Stimulated activated CD4-positive, alpha-beta T cell treated with anti-CD3 and anti-CD28 coated beads, Interleukin-2, amount 100 ng/mL, for 24 hours (primary cell): ENCODE measurements at places on chromosomes 6 and 20.

GRCh38 chr6:152575161-152575560 is 62.0 kb downstream of the SYNE1 start:
- no peak for DNase-seq

DNA sequence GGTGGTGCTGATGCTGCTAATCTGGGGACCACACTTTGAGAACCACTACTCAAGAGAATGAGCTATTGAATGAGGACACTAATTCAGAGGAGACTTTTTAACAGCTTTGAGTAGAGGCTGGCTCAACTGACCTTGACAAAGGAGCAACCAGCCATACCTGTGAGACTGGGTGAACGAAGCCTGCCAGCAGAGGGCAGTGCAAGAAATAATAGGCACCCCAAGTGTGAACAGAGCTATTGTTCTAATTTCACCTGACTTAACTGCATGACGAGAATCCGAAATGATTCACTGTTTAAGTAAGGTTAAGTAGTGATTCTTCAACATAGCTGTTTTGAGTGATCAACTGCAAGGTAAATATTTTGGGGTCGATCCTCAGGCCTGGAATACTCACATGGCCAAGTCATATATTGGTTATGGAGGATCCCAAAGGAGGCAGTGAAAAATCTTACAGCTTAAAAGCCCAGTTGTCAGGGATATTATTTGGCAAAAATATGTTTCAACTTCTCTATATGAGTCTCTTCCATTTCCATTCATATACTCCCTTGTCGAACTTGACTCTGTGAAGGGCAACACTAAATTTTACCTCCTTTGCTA is 550.5 kb upstream of the MARCKS start:
- DNase-seq, result peak; percentile 51

DNA sequence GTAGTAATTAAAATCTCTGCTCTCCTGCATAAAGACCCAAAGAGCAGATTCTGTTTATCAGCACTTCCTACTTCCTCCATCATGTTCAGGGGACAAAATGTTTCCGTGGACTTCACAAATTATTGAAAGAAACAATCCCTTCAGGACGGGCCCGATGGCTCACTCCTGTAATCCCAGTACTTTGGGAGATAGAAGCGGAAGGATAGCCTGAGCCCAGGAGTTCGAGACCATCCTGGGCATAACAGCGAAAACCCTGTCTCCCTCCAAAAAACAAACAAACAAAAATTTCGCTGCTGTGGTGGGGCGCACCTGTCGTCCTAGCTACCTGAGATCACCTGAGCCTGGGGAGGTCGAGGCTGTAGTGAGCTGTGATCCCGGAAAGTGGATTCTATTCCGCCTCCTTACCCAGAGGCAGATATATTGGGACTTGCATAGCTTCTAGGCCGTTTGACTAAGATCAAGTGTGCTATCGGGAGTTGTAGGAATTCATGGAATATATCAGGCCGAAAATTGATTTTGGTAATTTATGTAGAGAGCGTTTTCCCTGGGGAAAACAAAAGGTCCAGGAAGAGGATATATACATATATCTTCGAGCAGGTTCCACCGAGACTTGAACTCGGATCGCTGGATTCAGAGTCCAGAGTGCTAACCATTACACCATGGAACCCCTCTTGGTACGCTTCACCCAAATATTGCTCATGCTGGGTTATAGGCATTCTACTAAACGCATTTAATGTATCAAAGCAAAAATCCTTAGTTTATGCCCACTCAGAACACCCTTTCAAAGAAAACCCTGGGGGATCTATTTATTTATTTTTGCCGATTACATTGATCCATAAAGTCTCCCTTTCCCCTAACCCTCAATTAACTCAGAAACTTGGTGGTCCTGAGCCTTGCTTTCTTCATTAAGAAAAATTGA is 74.5 kb upstream of the ZNF184 start:
- peak; percentile 60 for DNase-seq

DNA sequence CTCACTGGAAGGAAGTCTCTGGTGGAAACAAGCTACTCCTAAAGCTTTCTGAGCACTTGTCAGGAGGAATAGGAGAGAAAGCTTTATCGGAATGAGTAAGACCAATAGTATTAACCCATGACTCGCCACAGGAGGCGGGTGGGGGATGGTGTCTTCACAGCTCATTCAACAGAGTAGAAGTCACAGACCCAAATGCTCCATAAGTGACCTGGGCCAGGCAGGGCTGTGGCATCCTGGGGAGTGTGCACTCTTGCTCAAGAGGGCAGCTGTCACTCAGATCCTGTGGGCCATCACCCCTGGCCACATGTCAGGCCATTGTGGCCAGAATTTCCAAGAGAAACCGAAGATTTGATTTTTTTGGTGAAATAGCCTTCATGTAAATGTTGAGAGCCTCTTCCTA is 116.0 kb downstream of the SYCP2 start:
- DNase-seq, result peak; percentile 9

DNA sequence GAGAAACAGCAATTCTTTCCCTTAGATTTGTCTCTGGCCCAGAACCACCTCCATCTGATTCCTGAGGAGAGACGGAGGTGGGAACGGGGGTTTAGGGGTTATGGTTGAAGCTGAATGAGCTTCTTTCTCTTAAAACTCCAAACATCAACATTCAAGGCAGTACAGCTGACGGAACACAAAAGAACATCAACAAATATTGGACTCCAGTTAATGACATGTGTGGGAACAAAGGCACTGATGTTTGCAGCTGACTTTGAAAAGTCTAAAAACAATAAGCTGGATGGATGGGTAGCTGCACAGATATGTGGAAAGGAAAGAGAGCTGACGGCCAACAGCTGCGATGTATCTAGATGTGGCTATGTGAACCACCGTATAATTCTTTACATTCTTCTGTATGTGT is 256.5 kb downstream of the SOD2 start:
- no peak for DNase-seq

- no peak for DNase-seq
Observed at GRCh38 chr6:109944448-109944847, 33.7 kb upstream of the GPR6 start.

DNA sequence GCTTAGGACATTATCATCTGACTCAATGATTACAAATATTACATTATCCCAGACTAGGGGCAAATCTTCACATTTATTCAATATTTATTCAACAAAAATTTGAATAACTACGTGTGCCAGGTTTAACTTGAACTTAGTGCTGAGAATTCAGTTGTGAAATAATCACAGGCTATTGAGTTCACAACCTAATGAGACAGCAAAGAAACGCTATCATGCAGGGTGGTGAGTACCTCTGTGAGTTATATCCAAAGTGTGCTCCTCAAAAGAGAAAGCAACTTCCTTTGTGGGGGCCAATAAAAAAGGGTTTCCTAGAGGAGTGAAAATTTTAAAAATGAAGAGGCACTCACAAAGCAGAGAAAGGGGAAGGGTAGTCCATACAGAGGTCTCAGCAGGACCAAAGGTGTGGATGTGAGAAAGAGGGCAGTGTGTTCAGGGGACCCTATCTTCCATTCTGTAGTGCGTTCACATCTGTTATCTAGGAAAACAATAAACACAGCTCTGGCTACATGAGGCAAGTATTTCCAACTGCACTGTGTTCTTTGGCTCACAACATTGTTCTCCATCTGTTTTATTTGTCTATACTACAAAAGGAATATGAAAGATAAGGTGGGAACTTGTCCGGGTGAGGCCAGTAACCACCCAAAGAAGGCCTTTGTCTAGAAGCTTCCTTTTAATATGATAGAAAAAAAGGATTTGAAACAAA is 155.4 kb upstream of the MARCKS start:
- no peak for DNase-seq

DNA sequence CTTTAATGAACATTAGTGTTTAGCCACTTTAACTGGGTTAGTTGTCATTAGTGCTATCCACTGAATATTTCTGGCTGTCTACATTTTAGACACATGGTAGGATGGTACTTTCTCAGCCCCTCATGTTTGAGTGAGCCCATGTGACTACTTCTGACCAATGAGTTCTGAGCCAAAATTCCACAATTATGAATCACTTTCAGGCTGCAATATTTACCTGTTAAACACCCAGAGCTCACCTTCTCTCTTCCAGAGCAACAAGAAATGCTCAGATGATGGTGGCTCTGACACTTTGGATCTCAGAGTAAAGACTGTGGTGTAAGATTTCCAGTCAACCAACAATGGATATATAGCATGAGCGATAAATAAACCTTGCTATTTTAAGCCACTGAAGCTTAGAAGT is 24.8 kb downstream of the SPACA1 start:
- DNase-seq, result no peak

GRCh38 chr6:1230689-1231605 is 81.0 kb upstream of the FOXQ1 start:
- no peak for DNase-seq

DNA sequence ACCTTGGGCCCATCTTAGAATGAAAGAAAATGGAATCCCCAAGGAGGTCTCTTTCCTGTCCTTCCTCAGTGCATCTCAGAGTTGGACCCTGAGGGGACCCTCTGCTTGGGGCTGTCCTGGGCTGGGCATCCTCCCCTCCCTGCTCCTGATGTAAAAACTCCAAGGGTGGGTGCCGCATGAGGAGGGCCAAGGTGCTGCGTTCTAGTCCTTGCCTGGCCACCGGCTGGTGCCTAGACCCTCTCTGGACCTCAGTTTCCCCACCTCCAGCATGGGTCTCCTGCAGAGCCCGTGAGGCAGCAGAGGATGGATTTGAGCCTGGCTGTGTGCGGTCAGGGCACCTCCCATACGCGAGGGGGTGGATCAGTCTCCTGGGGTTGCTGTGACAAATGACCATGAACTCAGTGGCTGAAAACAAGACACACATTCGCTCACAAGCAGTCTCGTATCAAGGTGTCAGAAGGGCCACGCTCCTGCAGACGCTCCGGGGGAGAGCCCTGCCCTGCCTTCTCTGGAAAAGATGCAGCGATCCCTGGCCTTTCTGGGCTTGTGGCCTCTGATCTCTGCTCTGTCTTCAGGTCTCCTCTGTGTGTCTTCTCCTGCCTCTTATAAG is 54.7 kb downstream of the CHMP4B start:
- no peak for DNase-seq

DNA sequence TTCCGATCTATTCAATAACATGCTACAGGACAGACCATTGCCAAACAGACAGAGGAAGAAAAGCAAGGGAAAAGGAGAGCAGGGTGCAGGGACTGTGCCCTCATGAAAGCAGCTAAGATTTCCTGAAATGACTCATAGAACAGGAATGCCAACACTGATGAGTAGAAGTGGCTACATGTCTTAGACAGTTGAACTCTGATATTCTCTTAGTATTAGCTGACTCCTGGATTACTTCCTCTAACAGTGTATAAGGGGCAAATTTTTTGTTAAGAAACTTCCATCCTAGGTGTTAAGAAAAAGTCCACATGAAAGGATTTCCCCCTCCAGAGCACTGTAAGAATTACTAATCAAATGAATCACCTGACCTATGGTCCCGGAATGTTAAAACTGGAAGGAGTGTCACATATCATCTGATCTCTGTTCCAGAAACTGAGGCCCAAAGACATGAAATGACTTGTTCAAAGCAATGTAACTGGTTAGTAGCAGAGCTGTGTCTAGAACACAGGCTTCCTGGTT is 224.9 kb downstream of the IBTK start:
- DNase-seq, result no peak

DNA sequence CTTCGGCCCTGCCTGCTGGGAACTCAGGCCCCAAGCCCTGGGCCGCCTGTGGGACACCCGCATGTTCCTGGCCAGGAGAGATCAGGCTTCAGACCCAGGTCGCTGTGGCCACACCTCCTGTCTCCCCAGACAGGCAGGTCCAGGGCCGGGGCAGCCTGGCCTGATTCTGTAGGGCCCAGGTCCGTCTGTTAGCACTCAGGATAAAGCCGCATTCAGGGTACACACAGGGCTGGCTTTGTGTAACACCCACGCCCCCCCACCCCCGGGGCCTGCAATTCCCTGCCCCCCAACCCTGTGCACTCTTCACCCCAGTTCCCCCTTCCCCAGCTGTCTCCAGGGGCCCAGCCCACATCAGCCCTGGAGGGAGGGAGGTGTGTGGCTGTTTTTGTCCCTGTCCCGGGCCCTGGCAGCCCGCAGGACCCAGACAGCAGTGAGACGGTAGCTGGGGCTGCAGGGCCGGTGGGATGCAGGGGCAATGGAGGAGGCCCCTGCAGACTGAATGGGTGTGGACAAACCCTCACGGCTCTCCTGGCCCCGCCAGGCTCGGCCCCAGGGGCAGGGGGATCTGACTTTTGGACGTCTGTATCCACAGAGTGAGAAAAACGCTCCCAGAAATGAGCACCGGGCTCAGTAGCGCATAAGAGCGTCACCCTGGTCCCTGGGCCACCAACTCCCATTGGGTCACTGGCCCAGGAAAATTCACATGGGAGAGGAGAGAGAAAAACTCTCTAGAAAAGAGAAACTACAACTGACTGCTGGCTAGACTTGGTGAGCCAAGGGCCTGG is 42.4 kb upstream of the ZBP1 start:
- DNase-seq, result no peak

- DNase-seq, result no peak
Observed at GRCh38 chr6:17621003-17621402, 20.9 kb downstream of the FAM8A1 start.
